Posterior cingulate gyrus (tissue), 11 donors: ENCODE measurements at places on chromosomes 3 and 15.

DNA sequence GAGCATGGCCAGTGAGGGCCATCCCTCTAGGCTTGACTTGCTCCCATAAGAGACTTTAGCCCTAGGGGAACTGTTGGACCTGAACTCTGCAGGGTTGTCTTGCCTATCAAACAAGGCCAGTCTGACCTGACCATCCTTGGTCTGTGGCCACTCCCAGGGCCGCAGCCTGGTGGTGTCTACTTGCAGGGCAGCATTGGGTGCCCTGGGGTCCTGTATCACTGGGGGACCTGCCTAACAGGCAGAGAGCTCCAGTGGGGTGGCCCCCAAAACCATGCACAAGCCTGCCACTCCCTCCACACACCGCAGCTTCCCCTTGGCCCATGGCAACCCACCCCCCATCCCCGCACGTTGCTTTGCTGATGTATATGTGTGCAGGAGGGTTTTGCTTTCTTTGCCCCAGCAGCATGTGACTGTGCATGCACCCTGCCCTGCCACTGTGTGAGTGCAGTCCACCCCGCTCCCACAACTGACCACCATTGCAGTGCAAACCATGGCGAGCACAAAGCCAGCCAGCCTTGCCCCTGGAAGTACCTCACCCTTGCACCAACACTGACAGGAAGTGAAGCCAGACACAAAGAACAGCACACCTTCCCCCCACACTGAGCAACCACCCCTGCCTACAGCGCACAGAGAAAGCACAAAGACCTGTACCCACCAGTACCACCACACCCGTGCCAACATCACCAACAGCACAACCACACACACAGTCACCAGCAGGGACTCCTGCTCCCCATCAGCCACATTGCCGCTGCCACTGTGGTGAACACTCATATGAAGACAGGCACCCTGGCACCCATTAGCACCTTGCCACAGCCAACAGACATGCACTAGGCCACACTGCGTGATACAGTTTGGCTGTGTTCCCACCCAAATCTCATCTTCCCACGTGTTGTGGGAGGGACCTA lies 88.8 kb downstream of the SENP7 start:
- DNase-seq, result no peak

DNA sequence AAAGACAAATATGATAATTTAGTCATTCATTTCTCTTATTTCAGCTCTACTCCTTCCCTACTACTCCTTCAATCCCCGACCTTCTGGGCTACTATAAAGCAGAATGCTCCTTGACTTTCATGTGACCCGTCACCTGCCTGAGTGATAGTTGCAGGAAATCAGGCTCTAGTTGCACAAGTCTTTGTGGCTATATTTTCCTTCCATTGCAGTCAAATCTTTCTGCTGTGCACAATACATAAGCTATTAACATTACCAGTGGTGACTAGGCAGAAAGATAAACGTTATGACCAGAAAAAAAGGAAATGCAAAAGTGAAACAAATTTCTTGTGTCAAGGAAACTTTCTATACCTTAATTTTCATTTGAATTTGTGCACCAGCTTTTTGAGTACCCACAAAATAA lies 2.3 kb downstream of the SUCNR1 start:
- DNase-seq, result no peak

- DNase-seq, result no peak
These were observed 28.5 kb downstream of the KLHDC8B start for GRCh38 chr3:49199900-49200281.

GRCh38 chr3:36969540-36970432 lies 23.1 kb downstream of the EPM2AIP1 start:
- no peak for DNase-seq

GRCh38 chr3:173902871-173903270 lies 505.3 kb downstream of the NLGN1 start:
- DNase-seq, result no peak

GRCh38 chr3:179451265-179452175 lies at the start of gene GNB4:
TSS of gene GNB4 (minus strand) at chr3:179451470. CDS start at chr3:179426200, 25,270 bp downstream.
- DNase-seq, result peak; percentile 55

- DNase-seq, result no peak
These were observed 10.6 kb downstream of the FBN1 start for GRCh38 chr15:48634893-48635292.

DNA sequence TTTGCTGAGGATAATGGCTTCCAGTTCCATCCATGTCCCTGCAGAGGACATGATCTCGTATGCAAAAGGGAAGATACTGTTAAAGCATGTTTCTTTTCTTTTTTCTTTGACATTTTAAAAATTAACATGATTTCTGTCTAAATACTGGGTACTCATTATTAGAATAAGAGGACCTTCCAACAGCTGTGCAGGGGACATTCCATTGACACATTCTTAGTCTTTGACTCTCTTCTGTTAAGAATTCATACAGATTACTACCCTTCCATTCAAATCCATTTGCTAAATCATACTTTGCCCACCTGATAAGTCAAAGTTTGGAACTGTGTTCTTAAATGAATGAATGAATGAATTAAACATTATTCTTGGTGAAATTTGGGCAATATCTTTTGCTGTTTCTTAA lies 5.1 kb upstream of the CP start:
- no peak for DNase-seq

DNA sequence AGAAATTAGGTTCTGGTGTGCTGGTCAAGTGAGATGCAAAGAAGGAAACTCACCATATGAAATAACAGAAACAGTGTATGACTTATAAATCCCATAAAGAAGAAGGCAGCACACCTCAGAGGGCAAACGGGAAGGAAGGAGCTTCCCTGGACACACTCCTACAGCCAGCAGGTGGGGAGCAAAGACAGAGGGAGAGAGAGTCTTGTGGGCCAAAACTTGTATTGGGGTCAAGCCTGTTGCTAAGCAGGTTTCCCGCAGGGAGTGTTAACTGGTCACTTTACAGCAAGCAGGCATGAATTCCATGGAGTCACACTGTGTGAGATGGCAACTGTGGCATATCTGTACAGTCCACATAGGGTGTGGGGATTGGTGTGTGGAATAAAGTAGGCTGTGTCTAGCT lies 222.9 kb upstream of the NDN start:
- DNase-seq, result no peak

- DNase-seq, result no peak
These were observed 275.8 kb downstream of the SQOR start for GRCh38 chr15:45910671-45911070.
